AG08396 (cell line): ENCODE measurements at places on chromosomes 7 and 10.
A peak's percentile ranks its signal among the peaks of the same experiment; 100 is the strongest.

DNA sequence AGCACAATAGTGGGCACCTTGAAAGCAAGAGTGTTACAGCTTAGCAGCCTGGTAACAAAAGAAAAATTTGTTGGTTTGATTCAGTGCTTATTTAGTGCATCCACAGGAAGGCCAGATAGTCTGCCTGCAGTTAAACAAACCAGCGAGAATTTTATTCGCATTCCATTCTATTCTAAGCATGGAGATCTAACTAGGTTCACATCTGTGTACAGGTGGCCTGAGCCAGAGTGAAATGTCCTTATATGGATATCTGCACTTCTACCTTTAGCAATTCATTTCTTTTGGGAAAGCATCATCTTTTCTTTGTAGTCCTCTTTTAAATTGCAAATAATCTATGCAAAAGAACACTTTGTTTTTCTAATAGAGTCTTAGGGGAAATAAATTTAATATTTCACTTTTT, 659.0 kb upstream of the FZD8 start:
- no peak for DNase-seq

GRCh38 chr7:35694161-35694783, 663 bp downstream of the HERPUD2 start:
- DNase-seq, result peak; percentile 36

GRCh38 chr10:118827466-118828155, 72.8 kb upstream of the CACUL1 start:
- no peak for DNase-seq

DNA sequence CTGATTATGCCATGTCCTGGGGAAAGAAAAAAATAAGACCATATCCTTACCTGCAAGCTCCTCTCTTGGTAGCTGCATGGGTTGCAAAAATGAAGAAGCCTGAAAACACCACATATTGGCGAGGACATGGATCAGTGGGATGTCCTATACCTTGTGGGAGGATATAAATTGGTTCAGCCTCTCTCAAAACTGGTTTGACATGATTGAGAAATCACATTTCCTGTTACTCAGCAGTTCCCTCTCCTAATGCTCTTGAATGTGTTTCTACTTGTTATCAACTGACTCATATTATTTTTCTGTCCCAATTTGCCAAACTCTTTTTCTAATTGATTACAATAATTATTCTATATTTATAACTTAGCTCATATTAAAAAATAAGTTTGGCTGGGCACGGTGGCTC, 380.2 kb downstream of the EXOC4 start:
- peak; percentile 7 for DNase-seq

DNA sequence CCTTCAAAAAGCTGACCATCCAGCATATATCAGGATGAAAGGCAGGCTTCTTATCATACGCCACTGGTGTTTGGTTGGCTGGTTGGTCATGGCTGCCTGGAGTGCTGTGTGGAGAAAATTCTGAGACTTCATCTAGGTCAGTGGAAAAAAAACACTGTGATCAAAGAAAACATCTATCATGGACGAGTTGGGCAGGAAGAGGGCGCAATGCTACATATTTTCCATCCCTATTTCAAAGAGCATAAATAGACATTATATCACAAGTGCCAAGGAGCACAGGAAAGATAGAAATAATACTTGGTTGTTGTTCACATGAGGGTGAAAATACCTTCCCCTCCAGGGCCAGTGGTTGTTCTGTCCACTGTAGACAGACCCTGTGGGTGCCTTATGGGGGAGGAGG, 128.4 kb upstream of the PLPP4 start:
- DNase-seq, result no peak

GRCh38 chr7:2157473-2158279, 75.1 kb downstream of the MAD1L1 start:
- DNase-seq, result peak; percentile 91

DNA sequence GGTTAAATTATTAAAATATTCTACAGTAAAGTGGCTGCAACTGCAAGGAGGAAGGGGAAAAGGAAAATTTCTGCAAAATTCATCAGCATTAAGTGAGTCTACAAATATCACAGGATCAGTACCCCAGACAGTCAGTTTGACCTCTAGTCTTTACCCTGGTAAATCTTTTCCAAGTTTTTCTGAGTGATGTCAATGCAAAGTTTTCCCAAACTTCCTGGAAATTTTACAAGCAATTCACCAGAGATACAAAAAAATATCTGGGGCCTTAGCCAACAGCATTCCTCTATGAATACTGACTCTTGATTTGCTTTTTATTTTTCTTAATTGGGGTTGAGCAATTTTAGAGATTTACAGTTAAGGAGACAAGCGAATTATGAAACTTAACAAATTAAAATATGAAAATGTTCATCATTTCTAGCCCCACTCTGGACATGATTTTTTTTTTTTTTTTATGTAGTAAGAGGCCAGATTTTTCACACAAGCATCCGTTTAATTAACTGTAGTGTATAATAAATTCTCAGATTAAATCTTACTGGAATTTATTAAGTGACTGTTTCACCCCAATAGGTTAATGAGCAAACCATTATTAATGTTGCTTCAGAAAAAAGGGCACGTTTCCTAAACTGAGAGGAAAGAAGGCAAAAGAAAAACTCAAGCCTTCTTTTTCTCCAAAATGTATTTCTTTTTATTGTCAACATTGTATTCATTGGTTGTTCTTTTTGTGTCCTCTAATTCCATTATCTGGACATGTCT, 539.5 kb upstream of the FZD8 start:
- DNase-seq, result no peak

DNA sequence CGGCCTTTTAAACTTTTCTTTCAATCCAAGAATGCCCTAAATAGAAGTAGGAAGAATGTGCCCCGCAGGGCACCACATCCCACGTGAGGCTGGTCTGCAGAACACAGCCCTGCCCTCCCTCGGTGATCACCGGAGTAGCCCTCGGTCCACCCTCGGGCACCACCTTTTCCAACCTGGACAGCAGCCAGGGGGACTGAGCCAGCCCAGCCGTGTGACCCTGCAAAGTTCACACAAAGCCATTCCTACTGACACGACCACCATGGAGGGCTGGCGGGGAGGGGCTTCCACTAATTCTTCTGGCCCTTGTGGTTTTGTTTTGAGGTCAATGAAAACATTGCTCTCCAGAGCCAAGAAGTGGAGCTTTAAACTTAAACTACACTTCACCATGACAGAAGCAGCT, 132.2 kb downstream of the TCERG1L start:
- DNase-seq, result no peak

DNA sequence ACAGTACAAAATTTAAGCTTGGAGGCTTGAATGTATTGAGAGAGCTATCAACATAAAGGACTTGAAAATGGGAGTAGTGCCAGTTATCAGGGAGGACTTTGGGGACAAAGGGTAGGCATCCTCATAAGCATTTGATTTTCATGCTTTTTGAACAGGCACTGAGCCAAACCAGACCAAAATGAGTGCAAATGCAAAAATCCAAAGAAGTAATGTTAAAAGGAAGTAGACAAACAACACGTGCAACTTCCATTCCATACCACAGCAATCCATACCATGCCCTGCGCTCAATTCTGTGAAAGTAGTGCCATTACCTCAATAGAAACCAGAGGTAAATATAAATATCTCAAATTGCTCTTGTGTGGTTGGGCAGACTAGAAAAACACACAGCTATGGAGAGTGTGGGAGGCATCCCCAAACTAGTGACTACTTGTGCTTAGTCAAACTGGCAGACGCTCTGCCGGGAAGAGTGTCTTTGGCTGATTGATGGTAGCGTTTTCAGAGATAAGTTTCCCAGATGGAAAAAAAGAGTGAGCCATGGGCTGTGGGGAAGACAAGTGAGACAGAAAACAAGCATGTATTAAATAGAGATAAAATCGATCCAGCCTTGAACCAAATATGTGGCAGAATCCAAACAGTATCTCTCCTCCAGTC, 161.5 kb downstream of the CREB5 start:
- no peak for DNase-seq

- no peak for DNase-seq
Observed at GRCh38 chr7:157597562-157597961, 260.8 kb downstream of the DNAJB6 start.

GRCh38 chr10:31343551-31343950, 24.5 kb downstream of the ZEB1 start:
- DNase-seq, result no peak

- DNase-seq, result no peak
Observed at GRCh38 chr10:47238331-47239095, 61.5 kb upstream of the GDF10 start.

DNA sequence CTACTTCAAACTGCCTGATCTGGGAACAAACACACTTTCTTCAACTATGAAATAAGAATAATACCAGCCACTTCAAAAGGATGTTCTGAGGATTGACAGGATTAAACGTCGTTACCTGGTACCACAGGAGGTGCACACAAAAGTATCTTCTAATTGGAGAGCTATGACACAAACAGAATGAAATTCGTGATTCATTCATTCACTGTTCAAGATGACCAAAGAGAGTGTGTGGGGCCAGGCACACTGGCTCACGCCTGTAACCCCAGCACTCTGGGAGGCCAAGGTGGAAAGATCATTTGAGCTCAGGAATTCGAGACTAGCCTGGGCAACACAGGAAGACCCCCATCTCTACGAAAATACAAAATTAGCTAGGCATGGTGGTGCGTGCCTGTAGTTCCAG, 50.9 kb downstream of the SFMBT2 start:
- DNase-seq, result no peak

DNA sequence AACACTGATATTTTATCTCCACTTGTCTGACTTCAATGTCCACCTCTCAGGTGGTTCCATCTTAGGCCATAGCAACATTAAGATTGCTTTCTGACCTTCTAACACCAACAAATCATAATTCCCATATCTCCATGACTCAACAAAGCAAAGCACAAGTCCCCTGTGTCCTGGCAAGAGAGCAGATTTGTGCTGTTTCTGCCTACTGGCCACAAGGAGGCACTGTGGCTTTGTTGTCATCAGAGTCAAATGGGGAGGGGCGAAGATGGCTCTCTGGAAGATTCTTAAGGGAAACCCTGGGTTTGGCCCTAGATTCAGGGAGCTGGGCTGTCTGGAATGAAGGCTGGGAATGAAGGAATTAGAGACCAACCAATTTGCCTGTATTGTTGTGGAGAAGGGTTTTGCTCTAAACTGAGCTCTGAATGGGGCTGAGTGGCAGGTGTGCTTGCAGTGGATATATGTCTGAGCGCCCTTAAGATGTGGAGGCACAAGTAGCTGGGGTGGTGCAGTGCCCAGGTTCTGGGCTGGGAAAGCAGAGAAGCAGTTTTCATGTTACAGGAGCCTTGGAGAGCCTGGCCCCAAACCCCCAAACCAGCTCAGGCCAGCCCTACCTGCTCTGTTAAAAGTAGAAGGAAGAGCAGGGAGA, 154.8 kb upstream of the PRSS58 start:
- peak; percentile 69 for DNase-seq

GRCh38 chr7:42479452-42479815, 242.4 kb upstream of the GLI3 start:
- no peak for DNase-seq

- no peak for DNase-seq
Observed at GRCh38 chr10:129020651-129021330, 446.2 kb upstream of the MGMT start.

DNA sequence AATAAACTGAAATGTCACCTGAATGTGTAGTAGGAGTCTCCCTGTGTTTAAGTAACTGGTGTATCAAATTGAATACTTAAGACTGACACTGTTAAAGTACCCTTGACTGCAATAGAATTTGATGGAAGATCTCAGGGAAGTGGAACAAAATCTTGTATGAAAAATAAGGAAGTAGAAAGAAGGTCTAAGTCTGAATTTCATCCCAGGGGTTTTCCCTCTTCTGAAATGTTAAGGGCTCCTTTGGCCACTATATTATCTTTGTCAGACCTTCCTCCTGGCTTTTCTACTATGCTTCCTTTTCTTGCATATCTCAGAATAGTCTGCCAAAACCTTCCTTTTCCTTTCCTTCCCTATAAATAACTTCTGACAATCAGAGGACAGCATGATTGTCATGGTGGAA, 59.6 kb downstream of the BLNK start:
- DNase-seq, result no peak

DNA sequence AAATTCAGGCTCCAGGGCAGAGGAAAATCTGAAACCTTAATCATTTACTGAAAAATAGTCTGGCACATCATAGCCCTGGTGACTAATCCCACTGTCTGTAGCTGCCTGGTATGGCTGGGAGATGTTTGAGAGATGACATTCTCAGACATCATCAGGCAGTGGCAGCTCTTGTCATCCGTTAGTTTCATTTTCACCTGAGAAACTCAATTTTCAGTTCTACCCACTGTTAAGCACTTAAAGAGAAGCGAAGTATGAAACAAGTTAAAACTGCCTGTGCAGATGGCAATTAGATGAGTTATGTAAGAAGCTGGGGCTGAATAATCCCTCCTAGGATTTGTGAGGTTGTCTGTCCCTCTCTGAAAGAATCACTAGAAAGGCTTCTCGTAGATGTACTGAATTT, 150.2 kb downstream of the NSUN6 start:
- peak; percentile 44 for DNase-seq

DNA sequence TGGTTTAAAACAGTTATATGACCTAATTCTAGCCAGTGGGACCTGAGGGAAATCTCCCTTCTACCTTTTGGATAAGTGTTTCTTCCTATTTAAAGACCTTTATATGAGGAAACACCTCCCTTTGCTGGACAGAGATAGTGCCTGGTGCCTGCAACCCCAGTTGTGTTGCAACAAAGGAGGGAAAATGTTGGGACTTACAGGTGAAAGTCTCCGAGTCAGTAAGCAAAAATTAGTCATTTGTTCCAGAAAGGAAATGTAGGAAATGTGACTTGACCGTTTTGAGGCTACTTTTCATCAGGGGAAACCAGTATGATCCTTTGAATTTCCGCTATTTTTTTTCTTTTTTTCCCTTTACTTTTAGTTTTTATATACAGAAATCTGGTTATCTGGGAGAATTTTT, 165.5 kb downstream of the DKK1 start:
- DNase-seq, result no peak

- DNase-seq, result no peak
Observed at GRCh38 chr7:2626498-2627117, 5.2 kb upstream of the TTYH3 start.

DNA sequence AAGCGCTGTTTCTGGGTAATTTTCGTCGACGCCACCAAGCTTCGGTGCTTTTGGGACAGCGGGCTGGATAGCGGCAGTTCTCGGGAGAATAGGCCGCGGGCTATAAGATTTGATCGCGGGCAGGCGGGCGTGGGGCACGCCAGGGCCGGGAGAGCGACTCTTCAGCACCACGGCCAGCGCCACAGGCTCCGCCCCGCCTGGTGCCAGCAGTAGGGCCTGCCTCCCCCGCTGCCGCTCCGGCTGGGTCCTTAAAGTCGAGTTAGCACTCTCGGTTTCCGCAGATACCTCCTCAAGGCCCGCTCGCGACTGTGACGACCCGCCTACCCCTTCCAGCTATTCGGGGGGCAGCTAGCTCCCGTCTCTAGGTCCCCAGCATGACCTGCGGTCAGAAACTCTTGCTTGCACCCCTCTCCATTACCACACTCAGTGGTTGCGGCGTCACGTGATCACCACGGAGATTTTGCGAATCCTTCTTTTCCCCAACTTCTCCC, 9.4 kb downstream of the NXPH1 start:
- no peak for DNase-seq

- no peak for DNase-seq
Observed at GRCh38 chr7:110148054-110148453, 942.9 kb upstream of the LRRN3 start.
